ENCODE measurements at places on chromosomes 2 and 18.

DNA sequence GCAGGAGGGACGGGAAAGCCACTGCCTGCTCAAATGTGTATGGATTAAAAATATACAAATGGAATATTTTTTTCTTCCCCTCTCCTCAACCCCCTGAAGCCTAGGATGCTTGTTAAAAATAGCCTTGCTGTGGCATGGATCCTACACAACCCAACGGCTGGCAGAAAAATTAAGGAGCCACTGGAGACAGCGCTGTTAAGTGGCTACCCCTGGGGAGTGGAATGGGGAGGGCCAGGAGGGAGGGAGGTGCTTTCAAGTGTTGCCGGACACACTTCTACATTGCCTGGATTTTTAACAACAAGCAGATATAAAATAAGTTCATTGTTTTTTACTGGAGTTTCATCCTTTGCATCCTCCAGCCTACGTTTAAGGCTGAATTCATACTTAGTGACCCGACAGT, 66.6 kb downstream of the ZBTB7C start:
- no peak for DNase-seq

DNA sequence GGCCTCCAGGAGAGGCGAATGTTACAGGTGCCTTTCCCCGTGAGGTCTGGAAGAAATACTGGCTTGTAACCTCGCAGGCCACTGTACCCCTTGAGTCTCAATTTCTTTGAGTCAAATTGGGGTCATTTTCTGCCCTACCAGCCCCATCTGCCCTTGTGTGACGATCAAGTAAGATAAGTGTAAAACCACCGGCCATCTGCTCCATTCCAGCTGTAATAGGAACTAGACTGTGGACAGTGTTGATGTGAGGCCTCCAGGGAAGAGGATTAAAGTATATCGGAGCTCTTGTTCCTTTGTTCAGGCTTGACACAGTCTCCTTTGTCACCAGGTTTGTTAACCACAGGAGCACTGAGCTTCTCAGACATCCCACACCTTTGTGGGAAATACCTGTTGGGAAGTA, 65.6 kb downstream of the MRPS9 start:
- DNase-seq: no peak

- no peak for DNase-seq
Observed at GRCh38 chr2:222594679-222595078, 61.2 kb downstream of the FARSB start.

GRCh38 chr2:128500138-128500800, 181.6 kb upstream of the HS6ST1 start:
- no peak for DNase-seq

- no peak for DNase-seq
Observed at GRCh38 chr2:151289972-151290866, 751 bp upstream of the NMI start.

DNA sequence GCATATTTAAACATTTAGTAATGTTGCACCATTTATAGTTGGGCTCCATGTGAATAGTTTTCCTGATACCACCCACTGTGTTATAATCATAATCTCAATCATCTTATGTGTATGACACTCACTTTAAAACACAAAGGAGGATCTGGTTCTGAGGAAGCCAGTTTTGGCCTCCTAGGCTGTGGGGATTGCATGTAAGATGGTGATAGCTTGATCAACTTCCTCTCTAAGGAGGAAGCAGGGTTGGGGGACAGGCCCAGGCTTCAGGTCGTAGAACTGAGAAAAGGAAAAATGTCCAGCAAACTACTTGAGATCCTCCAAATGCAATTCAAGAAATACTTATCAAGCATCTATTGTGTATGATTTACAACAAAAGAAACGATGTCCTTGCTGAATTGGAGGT, 4.9 kb upstream of the PPM1B start:
- no peak for DNase-seq

- no peak for DNase-seq
Observed at GRCh38 chr2:241706537-241706936, 4.7 kb downstream of the ING5 start.

GRCh38 chr18:35026407-35027061, 14.7 kb upstream of the MAPRE2 start:
- DNase-seq: no peak
